NCI-H1105 (cell line): ENCODE measurements at places on chromosomes 2 and 18.

GRCh38 chr2:39642051-39642718, 23.5 kb upstream of the TMEM178A start:
- no peak for DNase-seq

GRCh38 chr2:234708091-234708683, 211.3 kb upstream of the ARL4C start:
- no peak for DNase-seq

GRCh38 chr18:41734917-41735316, 220.1 kb upstream of the PIK3C3 start:
- DNase-seq: no peak

- DNase-seq: no peak
Observed at GRCh38 chr2:233297076-233297475, 10.5 kb upstream of the SAG start.

- no peak for DNase-seq
Observed at GRCh38 chr2:38658613-38659012, 7.3 kb upstream of the GALM start.

DNA sequence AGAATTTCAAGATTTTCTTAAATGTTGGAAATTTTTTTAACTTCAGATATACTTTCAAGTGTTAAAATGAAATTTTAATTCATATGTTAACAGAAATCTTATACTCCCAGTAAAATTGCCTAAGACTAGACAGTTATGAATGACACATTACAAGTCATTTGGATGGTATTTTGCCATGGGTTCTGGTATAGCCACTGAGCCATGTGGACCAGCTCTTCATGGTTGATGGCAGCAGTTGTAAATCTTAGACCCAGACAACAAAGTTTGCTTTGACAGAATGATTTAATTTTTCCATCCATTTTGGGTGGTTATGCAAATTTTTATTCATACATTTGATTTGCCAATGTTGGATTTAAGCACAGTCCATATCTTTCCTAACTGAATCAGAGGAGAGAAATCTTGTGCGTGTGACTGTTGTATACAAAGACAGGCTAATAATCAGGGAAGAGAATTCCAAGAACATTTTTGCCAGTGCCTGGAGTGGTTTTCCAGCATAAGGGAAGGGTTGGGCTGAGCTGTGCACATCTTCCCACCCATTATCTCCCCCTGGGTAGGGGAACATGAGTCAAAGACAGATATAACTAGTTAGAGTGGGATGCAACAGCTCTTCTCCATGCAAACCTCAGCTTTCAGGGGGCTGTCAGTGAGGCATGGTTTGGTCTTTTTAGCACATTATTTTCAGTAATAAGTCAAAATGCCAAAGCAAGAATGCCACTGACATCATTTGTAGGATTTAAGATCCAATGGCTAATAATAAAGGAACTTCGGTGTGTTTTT, 28.1 kb upstream of the INPP4A start:
- DNase-seq: no peak

DNA sequence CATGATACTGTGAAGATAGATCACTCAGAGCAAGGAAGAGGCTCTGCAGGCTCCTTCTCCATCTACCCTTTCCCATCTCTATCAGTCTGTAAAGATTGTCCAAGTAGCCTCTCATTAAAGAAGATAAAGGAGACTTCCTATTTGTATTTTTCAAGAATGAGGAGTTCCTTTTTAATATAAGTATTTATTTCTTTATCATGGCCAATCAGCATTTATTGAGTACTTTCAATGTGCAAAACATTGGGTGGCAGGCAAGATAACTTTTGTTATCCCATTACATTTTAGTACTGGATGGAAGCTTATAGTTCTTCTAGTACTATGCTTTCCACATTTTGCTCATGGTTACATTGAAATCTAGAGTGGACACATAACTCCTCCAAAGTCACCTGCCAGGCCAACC, 3.6 kb upstream of the PDE11A start:
- no peak for DNase-seq

DNA sequence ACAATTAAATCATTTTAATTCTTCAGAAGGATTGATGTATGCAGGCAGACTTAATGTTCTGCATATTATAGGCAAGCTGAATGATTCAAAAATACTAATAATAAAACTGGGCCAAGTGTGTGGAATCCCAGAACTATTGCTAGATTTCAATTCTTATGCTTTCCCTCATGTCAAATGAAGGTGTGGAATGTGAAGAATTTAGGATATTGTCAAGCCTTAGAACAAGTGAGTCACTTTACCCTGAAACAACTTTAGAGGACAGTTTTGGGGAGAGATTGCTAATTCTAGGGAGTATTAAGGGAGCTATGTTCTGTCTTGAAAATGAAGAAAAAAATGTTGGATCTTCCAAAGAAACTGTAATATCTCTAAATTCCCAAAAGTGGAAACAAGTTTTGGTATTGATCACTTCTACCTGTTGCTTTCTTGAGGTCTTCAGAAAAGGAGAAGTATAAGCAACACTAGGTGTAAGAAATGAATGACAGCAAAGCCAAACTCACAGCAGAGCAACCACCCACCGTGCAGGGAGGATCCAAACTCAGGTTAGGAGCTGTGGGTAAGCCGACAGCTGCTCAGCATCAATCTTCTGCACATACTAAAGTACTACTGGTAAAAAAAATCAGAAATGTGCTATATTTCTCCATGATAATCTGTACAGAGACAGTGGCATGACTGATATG, 818.1 kb downstream of the SLC4A3 start:
- no peak for DNase-seq

DNA sequence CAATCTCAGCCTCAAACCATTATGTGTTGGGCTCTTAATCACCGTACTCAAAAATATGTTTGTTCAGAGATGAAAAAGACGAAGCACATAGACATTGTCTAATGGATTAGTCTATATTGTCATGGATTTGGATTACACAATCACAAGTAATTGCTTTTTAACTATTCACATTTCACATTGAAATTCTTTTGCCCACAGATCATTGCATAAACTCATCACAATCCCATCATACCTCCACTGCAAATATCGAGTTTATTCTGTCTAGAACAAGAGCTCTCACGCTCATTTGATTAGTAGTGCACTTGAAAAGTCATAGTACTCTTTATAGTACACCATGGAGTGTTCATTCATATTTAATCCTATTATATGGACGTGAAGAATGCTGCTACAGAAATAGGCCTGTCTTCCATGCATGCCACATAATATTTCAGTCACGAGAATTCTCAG, 97.9 kb upstream of the SOX11 start:
- DNase-seq: no peak

DNA sequence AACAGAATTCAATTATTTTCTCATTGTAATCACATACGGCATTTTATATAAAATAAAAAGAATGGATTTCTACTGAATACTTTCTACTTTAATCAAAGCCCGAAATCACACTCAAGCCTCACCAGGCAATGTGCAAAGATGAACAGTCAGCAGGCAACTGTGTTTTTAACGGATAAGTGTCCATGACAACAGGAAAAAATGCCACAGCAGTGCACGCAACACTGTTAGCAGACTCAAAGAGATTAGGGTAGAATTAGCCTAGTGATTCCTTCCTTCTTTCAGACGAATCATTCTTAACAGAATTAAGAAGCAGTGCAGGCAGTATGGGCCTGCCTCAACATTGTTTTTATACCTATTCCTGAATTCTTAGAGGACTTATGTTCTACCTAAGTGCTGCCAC, 135.6 kb downstream of the CDH2 start:
- no peak for DNase-seq

GRCh38 chr2:1743396-1744150, 742 bp downstream of the PXDN start:
- no peak for DNase-seq

DNA sequence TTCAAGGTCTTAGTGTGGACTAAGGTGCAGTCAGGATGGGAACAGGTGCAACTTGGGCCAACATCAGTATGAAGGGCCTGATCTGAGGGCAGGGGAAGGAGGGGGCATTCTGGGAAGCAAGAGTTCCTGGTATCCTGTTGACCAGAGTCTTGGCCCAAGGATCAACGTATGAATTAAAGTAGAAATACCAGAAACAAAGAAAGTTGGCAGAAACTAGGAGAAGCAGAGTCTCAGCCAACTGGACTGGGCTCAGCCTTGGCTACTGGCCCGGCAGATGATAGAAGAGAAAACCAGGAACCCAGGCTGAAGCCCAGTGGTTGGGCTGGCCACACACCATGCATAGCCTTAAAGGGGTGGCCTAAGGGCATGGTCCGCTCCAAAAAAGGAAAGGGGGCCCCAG, 2.3 kb downstream of the CETN1 start:
- no peak for DNase-seq

GRCh38 chr2:81250270-81250669, 945.7 kb upstream of the LRRTM1 start:
- no peak for DNase-seq

GRCh38 chr18:75071866-75072671, 136.9 kb downstream of the PTGR3 start:
- no peak for DNase-seq

- DNase-seq: no peak
Observed at GRCh38 chr2:216758256-216759155, 63.2 kb upstream of the IGFBP5 start.

- no peak for DNase-seq
Observed at GRCh38 chr2:182208421-182208820, 218.4 kb downstream of the PDE1A start.

DNA sequence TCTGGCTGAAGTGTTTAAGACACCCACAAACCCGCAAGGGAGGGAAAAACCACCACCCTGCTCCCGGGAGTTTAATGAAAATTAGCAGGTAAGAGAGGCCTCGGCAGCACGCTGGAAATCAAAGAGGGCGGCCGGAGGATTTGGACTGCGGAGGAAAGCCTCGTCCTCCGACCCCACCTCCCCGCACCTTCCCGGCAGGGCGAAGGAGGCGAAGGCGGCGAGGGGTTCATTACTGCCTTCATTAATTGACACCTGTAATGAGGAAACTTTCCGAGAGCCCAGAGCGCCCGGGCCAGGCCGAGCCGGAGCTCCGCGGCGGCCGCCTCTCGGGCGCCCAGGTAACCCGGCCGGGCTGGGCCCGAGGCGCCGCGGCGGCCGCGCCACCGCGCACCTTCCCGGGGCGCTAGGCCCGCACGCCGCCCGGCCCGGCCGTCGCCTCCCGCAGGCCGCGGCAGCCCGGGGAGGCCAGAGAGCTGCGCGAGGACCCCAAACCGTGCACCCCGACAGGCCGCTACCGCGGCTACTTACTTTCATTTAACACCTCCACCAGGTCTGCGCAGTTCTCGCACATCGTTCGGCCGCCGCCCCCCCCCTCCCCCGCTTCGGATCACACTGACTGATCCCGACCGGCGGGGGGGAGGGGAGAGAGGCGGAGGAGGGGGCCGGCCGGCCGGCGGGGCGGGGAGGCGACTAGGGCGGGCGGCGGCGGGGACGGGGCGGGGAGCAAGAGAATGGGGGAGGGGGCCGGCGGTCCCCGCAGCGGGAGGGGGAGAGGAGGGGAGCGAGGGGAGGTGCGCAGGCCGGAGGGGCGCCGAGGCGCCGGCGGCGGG, 550 bp downstream of the USP34 start:
- peak; percentile 78 for DNase-seq

GRCh38 chr2:134225841-134226240, 28.0 kb upstream of the MGAT5 start:
- peak; percentile 23 for DNase-seq

GRCh38 chr2:28329184-28329583, 63.5 kb upstream of the FOSL2 start:
- DNase-seq: no peak

DNA sequence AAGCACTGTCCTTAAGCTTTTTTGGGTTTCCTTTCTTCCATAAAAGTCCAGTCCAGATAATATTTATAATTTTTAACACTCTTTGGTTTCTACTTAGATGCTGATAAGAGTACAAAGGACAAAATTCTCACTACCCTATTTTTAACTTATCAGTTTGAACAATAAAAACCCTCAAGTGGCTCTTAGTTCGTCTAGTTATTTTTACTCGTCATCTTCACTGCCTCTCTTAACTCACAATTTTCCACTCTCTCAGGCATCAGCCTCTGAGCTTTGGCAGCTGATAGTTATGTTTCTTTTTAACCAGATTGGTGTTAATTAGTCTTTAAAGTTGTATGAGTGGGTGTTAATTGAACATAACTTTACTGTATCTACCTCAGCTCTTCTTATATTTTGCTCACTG, 517.1 kb upstream of the SYT4 start:
- no peak for DNase-seq

- DNase-seq: no peak
Observed at GRCh38 chr2:217555081-217555876, 447.5 kb downstream of the TNS1 start.

GRCh38 chr18:4455113-4455811, at the start of gene DLGAP1:
Gene DLGAP1, minus strand, starts transcription at chr18:4455307.
- DNase-seq: peak; percentile 40

- no peak for DNase-seq
Observed at GRCh38 chr2:235848946-235849345, 319.2 kb downstream of the GBX2 start.
